Activated T-helper 17 cell treated with anti-CD3 and anti-CD28 coated beads, Interleukin-2, amount 50 U/mL, for 72 hours (primary cell): ENCODE measurements at places on chromosomes 11 and 22.

- ATAC-seq, result no peak
Observed at GRCh38 chr11:10746871-10747270, 4.2 kb upstream of the CTR9 start.

DNA sequence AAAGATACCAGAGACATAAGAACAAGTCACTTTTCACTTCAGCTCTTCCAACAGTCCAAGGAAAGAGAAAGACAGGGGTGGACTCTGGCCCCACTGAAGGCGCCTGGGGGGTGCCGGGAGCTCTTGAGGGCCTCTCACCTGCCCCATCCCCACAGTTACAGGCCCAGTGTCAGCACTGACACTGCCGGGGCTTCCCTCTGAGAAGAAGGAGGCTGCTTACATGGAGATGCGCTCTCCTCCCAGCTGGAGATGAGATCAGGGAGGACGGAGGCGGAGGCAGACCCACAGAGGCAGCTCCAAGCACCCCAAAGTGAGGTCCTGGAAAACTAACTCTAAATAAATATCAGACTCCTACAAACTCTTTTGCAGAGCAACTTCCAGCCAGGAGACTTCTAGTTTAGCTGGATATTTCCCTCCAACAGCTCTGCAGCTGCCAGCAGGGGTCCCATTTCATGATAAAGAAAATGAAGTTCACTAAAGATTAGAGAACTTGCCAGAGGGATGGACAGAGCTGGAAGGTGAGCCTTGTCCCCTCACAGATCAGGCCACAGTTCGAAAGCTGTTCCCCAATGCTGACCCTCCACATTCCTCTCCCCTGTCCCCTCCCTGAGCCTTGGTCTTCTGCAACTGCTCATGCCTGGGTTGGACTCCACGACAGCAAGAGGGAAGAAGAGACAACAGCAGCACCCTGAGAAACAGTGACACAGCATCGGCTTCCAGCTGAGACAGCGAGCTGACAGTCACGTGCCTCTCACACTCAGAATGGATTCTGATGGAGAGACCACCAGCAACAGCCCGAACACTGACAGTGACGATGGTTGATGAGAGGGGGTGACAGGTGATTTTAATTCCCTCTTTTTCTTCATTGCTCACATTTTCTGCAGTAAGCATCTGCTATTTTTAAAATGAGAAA lies 5.8 kb downstream of the CARS1 start:
- ATAC-seq, result no peak

DNA sequence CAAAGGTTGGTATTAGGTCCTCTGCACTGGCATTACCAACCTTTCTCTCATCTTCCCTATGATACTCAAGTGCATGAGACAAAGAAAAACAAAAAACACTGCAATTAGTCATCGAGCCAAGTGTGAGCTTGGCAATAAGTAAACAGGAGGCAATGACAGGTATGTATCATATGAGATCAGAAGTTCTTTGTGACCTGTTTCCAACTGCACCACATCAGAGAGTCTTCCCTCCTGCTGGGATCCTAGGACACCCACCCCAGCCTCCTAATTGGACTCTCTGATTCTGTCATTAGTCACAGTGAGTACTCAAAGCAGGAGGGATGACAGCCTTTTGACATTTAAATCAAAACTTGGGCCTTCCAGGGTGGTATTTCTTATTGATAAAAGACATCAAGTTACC lies 7.8 kb upstream of the JAML start:
- peak; percentile 89 for ATAC-seq

GRCh38 chr11:65479184-65480145 lies 19.4 kb upstream of the MALAT1 start:
- ATAC-seq, result no peak

- peak; percentile 95 for ATAC-seq
Observed at GRCh38 chr11:118820412-118821357, 29.7 kb upstream of the DDX6 start.

GRCh38 chr11:67291481-67292381 lies 2.6 kb downstream of the ANKRD13D start:
- no peak for ATAC-seq

DNA sequence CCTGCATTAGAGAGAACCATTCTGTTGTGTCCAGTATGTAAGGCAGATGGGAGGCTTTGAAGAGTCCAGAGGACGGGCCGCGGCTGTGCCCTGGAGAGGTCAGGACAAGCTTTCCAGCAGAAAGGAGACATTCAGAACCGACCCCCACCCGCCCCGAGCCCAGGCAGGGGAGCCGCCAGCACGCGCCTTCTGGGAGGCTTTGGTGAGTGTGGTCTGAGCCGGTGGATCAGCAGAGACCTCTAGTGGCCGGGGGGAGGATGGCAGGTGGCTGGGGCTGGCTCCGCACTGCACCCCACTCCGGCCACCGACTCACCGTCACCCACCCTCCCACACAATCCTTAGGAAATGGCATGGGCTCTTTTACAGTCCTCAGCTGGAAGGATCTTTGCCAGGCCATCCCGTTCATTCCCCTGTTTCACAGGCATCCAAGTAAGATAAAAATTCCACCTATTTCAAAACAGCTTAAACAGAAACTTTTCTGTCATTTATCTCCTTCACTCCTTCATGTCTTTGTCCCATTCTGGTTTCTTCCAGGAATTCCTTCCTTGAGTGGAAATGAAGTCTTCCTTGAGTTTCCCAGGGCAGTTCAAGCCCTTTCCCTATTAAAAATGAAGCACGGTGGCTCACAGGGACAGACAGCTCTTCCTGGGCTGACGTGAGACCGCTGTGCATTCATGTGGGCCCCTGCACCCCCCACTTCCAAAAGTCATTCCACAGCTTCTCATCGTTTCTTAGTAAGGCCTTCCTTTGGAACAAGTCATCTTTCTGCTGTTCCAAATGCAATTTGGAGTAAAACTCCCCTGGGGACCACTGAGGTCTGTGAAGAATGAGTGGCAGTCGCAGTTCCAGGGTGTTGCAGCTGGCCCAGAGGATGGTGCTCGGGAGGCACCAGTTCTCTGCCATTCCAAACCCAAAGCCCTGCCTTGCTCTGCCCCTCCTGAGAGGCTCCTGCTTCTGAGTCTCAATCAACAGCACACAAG lies 91.0 kb downstream of the FEZ1 start:
- ATAC-seq, result peak; percentile 91

DNA sequence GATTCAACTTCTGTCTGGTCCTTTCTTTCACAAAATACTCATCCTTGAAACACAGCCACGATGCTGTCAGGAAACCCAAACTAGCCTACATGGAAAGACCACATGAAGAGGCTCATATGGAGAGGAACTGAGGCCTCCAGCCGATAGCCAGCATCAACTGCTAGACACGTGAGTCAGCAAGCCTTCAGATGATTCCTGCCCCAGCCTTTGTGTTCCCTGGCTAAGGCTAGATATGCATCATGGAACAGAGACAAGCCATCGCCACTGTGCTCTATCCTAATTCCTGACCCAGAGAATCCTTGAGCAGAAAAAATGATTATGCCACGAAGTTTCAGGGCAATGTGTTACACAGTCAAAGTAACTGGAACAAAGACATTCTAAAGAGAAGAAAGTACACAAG lies 75.5 kb downstream of the ENTHD1 start:
- ATAC-seq, result no peak

DNA sequence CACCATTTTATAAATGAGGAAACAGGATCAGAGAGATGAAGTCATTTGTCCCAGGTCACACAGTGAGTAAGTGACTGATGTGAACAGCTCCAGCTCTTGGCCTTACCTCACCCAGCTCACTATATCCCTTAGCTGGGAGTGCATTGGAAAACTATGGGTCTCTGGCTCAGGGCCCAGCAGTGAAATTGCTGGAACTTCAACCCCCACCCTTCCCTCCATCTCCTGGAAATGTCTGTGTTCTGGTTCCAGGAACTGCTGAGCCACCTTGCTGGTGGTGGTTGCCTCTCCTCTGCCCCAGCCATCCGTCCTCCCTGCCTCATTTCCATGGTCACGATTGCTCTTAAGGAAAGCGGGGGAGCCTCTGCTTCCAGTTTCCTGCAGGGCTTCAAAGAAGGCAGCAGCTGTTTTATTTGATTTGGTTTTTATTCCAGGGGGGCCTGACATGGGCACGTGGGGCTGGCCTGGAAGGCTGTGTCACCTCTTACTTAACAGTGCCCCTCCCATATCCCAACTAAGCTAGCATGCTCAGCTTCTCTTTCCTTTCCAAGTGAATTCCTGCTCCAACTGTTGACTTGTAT lies 46.2 kb upstream of the CSTF3 start:
- ATAC-seq, result no peak

- ATAC-seq, result no peak
Observed at GRCh38 chr11:5102246-5102645, 32.9 kb downstream of the OR52E1 start.

DNA sequence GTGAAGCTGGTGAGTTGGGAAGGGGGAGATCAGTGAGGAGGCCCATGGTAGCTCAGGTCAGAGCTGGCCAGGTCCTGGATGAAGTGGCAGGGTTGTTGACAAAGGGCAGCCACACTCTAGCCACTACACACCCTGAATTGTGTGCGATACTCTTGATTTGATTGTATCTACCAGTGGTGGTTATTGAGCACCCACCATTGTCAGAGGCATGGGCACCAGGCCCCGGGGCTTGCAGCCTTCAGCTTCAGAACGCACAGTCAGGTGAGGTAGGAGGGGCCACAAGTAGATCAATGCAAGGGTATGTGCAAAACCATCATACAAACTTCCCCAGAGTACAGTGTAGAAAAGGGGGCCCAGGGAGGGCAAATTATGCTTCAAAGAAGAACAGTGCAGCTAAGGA lies 38.1 kb downstream of the MICAL2 start:
- ATAC-seq, result no peak

DNA sequence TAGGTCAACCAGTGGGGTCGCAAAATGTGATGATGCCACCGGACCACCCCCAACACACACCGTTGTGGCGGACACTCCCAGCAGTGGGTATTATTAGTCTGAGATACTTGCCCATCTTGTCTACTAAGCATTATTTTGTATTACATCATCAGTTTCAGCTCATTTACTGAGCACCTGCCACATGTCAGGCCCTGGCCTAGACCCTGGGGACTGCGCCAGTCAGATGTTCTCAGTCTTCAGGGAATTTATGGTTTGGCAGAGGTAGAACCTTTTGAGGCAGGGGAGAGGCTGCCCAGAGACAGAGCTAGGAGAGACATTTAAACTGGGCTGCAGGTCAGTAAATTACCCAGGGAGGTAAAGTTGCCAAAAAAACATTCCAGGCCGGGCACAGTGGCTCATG lies 43.1 kb upstream of the GCAT start:
- no peak for ATAC-seq
